Ureter (tissue), 1 donor: ENCODE measurements at places on chromosomes 2 and 18. TPM values are rescaled to one million over a fixed set of nuclear protein-coding genes. Genes with fewer than 3 reads are reported as not detected.

GRCh38 chr2:231315896-231316295 lies 79.6 kb upstream of the B3GNT7 start:
- no peak for DNase-seq

- DNase-seq, result no peak
Observed at GRCh38 chr2:118586312-118586711, 261.1 kb downstream of the EN1 start.

DNA sequence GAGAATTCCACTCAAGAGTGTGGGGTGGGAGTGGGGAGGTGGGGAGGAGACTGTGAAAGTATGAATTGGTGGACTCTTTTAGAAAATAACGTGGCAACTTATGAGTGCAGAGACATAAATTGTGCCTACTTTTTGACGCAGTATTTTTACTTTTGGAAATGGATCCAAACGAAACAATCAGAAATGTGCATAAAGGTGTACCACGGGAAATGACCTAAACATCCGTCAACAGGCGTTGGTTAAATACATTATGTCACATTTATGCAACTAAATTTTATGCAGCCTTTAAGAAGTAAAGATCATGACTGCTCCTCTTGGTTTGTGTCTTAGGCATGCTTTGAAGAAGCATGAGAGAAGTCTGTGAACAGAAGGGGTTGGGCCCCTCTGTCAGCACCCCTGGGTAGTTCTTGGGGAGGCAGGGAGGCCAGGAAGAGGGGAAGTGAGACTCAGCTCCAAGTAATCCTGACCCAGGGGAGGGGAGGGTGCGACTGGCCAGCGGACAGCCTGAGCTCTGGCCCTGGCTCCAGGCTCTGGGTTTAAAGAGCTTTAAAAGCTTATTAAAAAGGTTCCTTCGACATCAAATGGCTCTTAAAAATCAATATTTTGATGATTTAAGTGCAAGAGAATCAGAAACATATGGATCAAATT lies 126.4 kb upstream of the HAAO start:
- DNase-seq, result no peak

DNA sequence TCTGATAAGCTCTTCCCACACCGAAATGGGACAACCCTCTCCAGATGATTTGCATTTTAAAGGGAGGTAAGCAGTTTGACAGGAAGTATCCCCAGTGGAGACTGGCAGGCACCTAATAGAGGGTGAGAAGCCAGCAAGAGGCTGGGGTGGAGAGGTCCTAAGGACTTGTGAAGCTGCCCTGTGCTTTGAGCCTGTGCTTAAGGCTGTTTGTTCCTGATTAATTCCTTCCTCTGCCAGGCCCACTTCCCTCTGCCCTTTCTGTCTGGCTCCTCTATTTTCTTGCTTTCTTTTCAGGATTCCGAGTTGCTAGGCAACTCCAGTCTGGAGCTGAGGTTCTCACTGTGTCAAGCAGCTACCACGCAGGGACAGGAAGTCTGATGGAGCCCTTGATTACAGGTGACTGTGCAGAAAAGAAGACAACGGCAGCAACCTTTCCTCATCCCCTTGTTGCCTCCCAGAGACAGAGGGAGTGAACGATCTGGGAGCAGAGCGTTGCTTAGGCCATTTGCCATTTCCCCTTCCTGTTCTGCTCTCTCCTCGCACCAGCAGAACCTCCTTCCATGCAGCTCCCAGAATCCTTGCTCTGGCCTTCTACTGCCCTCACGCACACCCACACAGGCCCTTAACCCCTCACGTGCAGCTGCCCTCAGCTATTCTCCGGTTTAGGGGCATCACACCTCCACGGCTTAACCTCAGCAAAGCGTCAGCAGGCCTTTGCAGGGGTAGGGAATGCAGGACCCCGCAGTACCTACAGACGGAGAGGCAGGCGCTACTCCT lies 103.6 kb upstream of the CELF4 start:
- DNase-seq, result no peak

DNA sequence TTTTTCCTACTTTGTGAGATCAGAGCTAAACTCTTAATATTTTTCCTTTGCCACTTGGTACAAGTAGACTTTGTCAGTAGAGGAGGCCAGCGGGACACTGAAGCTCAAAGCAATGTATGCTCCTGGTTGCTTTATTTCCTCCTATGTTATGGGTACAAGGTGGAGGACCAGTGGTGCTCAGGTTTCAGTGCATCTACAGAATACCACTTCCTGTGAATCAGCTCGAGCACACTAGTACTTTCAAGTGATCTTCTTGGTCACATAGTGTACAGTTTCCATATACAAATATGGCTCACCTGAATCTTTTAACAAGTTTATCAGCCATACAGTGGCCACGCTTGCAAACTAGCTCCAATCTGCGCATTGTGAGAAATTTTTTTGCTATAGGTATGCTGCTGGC lies 1674.8 kb upstream of the TMEFF2 start:
- DNase-seq, result no peak

DNA sequence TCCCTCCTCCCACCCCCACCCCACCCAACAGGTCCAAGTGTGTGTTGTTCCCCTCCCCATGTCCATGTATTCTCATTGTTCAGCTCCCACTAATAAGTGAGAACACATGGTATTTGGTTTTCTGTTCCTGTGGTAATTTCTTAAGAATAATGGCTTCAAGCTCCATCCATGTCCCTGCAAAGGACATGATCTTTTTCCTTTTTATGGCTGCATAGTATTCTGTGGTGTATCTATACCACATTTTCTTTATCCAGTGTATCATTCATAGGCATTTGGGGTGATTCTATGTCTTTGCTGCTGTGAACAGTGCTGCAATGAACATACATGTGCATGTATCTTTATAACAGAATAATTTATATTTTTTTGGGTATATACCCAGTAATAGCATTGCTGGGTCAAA lies 12.3 kb upstream of the ASAP2 start:
- DNase-seq, result no peak

GRCh38 chr18:13324880-13325279 lies 106.3 kb downstream of the LDLRAD4 start:
- DNase-seq, result no peak

IL1R2 gene
- 5.9 TPM for total RNA-seq

CBLN2 gene
- total RNA-seq, result not detected

SCN9A gene
- 3.1 TPM for total RNA-seq

ZNF892 gene
- total RNA-seq, result 5.3 TPM
